ENCODE measurements at places on chromosomes 4 and X.

DNA sequence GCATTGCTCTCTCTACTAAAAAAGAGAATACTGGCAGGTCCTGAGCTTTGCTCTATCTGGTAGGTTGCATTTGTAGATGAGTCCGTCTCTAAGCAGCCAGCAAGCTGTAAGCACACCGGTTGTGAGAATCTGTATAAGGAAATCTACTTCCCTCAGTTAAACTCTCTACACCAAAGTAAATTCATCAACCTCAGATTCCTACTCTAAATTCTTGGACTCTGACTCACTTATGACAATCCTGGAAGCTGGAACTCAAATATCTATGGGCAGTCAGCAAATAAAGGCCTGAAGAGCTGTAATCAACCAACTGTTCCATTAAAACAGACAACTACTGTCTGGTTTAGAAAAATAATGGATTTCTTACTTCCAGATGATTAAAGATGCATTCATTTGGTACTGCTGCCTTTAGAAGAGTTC is 37.9 kb downstream of the FAT1 start:
- DNase-seq: no peak

GRCh38 chr4:137267024-137267423 is 265.3 kb downstream of the PCDH18 start:
- no peak for DNase-seq

DNA sequence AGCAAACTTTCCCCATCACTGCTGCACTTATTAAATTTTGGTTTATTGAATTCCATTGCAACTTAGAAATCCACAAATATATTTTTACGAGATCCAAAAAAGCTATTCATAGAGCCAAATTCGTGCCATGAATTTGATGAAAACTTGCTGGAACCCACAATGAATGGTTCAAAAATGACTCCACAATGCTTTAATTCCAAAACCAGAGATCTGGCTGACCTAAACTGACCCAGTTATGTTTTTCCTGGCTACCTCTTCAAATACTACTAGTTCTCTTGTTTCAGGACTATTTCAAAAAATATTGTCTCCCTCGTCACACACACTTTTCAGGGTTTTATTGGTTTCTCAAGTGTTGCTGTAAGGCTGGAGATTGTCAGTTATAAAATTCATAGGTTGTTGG is 474.8 kb downstream of the PDGFC start:
- no peak for DNase-seq

DNA sequence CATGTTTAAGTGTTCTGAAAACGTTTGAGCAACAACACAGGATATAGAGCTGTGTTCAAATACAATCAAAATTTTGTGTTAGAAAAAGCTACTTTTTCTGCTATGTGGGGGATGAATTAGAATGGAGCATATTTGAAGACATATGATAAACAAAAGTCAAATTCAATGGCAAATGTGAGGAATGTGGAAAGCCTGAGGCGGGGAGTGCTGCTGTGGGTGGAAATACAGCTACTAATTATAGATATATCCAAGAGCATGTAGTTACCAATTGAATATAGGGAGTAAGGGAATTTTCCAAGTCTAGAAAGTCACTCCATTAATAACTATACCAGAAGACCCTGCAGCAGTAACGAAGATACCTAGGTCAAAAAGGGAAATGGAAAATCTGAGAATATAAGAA is 2370.4 kb upstream of the TENM3 start:
- no peak for DNase-seq

GRCh38 chrX:37434362-37434761 is 85.2 kb downstream of the PRRG1 start:
- no peak for DNase-seq

DNA sequence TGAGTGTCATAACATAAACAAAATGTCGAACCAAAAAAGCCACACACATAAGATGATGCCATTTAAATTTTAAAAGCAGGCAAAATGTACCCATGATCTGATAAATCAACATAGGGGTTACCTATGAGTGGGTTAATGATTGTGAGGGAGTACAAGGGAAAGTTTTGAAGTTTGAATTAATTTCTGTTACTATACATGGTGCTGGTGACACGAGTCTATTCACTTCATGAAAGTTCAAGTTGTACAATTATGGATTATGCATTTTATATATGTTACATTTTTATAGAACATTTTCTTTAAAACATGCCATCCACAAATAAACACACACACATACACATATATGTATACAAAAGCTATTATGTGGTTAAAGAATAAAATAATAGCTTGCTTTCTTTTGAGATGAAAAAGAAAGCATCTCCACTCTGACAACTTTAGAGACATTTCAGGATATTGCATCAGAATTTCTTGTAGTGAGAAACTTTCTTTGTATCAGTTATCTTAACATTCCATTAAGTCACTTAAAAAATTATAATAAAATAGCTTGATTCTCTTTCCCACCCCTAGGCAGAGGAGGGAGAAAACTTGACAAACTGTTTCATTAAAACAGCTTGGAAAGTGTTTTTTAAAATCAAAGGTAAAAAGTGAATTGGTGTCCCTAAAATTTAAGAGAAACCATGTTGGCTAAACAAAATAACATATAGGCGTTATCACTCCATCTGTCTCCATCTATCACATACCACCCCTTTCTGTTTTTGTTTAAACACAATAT is 891.8 kb upstream of the NDST4 start:
- no peak for DNase-seq

DNA sequence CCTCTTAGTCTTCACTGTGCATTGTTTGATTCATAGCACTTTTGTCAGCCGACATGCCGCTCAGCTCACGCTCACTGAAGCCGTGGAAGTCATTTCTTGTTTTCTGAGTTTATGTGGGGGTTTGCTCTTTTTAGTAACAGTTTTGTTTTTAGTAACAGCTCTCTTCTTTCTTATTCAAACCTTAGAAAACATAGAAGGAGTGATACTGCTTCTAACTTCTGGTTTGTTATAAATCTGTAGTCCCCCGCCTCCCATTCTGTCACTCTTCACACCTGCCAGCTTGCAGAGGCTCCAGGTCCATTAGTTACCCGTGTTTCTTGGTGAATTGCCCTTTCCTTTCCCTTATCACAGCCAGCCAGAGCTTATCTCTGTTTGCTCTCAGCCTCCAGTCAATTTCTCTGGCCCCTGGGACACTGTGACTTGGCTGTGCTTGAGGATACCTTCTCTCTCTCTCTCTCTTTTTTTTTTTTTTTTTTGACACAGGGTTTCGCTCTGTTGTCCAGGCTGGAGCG is 50.5 kb downstream of the GRK4 start:
- DNase-seq: peak; percentile 48

GRCh38 chr4:3412257-3413020 is 29.3 kb upstream of the HGFAC start:
- no peak for DNase-seq

Data from stimulated activated CD8-positive, alpha-beta memory T cell treated with anti-CD3 and anti-CD28 coated beads, Interleukin-4, amount 100 ng/mL, for 48 hours (primary cell).